ENCODE measurements at places on chromosomes 11 and 22.

GRCh38 chr11:8806974-8807373 lies 104.0 kb upstream of the AKIP1 start:
- DNase-seq, result no peak

GRCh38 chr11:28566339-28567089 lies 458.3 kb downstream of the METTL15 start:
- peak; percentile 76 for DNase-seq

GRCh38 chr11:61090982-61091372 lies 11.3 kb upstream of the CD5 start:
- DNase-seq, result no peak

DNA sequence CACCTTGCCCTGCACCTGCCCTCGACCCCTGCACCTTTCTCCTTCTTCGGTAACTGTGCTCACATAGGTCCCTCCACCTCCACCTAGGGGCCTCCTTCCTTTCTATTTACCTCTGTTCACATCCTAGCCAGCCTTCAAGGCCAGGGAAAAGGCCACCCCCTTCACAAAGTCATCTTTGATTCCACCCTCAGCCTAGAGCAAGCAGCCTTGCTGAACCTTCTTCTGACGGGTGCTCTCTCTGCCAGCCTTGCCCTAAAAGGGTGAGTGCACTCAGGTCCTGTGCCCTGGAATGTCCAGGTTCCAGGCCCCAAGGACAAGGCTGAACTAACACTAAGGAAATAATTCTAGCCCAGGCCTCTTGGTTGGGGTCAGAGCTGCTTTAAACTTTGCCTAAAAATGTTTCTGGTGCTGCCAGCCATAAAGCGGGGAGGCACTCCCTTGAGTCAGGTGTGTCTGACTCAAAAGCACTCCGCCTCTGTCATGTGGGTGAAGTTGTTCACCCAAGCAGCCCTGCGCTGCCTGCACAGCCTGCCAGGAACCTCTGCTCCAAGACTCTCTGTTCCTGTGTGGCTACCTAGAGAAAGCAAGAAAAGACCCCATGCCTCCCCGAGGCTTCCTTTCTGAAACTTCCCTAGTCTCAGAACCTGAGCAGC lies 9.2 kb upstream of the FAM83F start:
- DNase-seq, result no peak

DNA sequence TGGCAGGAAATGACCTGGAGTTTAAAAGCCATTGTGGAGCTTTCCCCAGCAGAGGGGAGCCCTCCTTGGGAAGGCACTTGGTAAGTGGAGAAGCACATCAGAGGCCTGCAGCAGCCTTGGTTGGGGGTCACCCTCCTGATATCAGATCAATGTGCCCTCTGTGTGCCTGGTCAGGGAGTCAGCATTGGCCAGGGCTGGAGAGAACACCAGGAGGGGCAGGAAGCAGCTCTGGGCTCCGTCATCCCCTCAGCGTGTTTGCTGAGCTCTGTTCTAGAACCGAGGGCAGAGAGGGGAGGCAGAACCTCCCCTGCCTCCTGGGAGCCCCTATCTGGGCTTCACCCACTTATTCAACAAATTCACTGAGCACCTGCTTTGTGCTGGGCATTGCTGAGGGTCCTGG lies 846.0 kb downstream of the TBC1D22A start:
- no peak for DNase-seq

DNA sequence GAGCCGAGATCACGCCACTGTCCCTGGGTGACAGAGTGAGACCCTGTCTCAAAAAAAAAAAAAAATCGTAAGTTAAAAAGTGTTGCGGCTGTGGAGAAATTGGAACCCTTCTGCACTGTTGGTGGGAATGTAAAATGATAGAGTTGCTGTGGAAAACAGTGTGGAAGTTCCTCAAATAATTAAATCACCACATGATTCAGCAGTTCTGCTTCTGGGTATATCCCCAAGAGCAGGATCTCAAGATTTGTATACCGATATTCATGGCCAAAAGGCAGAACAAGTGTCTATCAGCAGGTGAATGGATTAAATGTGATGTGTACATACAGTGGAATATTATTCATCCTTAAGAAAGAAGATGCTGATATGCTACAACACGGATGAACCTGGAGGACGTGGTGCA lies 3.8 kb downstream of the SELENOO start:
- DNase-seq, result no peak

DNA sequence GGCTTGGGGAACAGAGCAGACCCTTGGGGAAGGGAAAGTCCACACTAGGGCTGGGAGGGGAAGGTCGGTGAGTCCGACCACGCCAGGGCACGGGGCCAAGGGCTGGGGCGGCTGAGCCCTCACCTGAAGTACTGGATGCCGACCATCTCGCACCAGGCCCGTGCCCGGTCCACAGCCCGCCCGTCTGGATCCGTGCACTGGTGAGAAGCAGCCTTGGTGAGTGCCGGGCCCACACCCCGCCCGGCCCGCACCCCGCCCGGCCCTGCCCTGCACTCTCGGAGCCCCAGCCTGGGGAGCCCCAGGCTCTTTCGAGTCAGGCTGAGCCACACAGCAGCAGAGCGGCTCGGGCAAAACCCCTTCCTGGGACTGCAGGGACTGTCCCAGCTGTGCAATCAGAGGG lies 1.9 kb upstream of the BAIAP2L2 start:
- no peak for DNase-seq

DNA sequence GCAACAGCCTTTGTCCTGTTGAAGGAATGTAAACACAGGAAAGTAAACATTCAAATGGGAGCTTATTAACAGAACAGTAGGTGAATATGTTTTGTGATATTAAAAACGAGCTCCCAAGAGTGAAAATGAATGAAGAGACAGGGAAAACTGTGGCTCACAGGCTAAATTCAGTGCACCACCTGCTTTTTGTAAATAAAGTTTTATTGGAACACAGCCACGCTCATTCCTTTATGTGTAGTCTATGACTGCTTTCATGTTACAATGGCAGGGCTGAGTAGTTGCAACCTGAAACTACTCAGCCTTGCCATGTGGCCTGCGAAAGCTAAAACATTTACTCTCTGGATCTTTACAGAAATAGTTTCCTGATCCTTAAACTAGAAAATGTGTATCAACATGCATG lies 136.9 kb downstream of the MYO18B start:
- DNase-seq, result no peak

- no peak for DNase-seq
These were observed 88.3 kb upstream of the PARVA start for GRCh38 chr11:12288931-12289666.

- DNase-seq, result no peak
These were observed 4.8 kb upstream of the FXYD2 start for GRCh38 chr11:117829369-117829725.

GRCh38 chr11:76148231-76148630 lies 58.1 kb downstream of the WNT11 start:
- no peak for DNase-seq

DNA sequence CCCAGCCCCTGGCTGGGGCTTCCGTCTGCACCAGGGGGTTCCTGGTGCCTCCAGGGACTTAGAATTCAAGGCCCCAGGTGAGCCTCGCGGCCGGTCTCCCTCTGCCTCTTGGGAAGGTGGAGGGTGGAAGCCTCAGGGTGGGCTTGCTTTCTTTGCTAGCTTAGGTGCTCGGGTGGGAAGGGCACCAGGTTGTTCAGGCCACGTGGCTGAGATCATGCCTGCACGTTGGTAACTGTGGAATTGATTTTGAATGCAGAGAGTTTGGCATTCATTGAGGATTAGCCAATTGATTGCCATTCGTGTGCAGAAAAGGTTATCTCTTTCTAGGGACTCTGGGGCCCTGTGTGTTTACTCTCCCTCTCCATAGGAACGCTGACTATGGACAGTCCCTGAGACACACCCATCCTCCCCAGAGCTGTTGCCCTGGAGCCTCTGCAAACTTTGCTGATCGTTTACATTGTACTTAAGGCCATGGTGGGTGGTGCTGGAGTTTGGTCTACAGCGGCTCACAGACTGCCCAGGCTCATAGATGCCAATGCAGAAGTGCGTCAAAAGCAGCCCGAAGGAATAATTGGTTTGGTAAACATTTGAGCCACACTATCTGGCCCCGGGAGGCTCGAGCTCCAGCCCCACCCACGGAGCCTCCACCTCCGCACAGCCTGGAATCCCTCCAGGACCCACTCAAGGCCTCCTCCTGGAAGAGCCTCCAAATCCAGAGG lies 1457.7 kb downstream of the BRD1 start:
- DNase-seq, result no peak

DNA sequence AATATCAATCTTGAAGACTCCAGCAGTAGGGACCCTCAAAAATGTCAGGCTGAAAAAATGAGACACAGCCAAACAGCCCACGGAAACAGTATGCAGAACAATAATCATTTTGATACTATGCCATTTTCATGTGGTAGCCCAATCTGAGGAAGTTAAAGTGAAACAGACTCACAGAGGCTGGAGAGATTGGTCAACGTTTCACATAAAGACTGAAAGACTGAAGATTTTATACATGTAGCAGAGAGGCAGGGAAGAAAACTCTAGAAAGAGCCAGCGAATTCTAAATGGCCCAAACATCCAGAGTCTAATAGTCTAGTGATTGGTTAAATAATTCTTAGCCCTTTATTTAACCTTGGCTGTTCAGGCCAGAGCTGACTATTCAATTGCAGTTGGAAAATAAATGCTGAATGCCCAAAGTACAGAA lies 49.4 kb downstream of the MAML2 start:
- no peak for DNase-seq

- DNase-seq, result no peak
These were observed 18.1 kb downstream of the P2RX3 start for GRCh38 chr11:57356268-57356667.

GRCh38 chr11:77819921-77820564 lies 479 bp downstream of the RSF1 start:
- no peak for DNase-seq

- DNase-seq, result peak; percentile 68
These were observed 16.9 kb downstream of the CDPF1 start for GRCh38 chr22:46233231-46233630.

Data from kidney capillary endothelial cell (primary cell).